ENCODE measurements at places on chromosomes 5 and 9.

DNA sequence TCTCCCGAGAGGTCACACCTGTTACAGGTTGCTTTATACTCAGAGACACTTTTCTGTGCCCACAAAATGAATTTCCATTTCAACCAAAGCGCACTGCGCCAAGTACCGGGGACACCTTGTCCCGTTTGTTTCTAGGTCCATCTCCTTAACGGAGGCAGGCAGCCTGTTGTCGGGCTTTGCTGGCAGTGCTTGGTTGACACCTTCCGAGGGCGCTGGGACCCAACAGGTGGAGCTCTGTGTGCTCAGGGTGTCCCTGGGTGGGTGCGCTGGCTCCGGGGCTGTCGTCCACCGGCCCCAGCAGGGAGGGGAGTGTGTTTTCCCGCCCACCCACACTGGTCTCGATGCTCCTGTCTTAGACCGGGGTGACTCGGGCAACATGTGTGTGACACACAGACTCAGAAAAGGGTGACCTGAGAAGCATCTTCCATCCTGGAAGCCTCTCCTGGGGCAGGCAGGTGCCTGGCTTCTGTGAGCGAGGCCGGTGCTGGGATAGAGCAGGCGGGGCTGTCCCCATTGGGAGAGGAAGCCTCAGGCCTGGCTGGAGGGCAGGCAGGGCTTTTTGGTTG, 8.5 kb downstream of the RNU6ATAC start:
- no peak for DNase-seq

DNA sequence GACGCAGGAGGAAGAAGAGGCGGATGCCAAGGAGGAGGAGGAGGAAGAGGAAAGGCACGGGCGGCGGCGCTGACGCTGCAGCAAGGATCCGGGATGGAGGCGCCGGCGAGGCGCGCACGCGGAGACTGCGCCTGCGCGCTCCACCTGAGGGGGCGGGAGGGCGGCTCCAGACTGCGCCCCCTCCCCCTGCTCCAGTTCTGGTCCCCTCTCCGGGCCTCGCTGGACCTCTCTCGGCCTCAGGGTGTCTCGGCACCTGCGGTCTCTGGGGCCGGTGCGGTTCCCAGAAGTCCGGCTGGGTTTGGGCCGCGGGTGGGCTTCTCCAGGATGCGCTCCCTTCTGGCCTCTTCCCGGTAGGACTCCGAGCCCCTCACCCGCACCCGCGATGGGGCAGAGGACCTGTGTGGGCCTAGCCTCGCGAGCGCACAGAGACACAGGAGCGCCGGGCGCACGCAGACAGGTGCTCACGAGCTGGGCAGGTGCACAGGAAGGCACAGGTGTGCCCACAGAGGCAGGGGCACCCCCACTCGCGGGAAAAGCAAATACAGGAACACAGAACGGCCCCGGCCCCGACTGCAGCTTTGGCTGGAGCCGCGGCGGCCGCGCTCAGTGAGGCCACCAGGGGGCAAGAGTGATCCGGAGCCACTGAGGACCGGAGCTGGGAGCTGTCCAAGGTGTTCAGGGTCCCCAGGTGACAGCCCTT, at the start of gene NPDC1:
NPDC1 (minus strand) TSS at position 90 of the 700 bp plus-strand sequence. CDS start 188 bp downstream, outside the sequence.
- DNase-seq: peak; percentile 81

GRCh38 chr9:137460363-137461315, 1.5 kb upstream of the NSMF start:
- no peak for DNase-seq

GRCh38 chr5:37664551-37664950, 175.3 kb downstream of the GDNF start:
- DNase-seq: no peak

DNA sequence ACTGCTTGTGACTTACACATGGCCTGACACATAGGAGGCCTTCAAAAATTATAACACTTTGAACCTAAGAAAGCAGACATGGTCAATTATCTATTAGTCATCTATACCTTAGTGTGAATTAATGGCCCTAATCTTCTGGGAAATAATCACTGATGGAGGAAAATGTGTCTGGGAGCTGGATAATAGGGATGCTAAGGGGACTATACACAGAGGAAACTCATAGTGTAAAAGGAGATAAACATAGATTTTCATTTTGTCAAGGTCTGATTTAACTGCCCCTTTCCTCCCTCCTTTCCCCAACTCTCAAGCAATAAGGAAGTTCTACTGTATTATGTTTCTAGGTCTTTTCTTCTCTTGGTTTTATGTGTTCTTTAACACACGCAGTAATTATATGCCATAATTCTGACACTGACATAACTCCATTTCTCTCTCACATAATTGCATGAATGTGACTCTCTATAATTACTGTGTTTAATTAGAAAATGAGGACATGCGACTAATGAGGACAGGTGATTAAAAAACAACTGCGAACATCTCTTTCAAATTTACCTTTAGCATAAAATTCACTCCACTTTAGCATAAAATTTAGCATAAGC, 18.7 kb upstream of the PRELID2 start:
- no peak for DNase-seq

DNA sequence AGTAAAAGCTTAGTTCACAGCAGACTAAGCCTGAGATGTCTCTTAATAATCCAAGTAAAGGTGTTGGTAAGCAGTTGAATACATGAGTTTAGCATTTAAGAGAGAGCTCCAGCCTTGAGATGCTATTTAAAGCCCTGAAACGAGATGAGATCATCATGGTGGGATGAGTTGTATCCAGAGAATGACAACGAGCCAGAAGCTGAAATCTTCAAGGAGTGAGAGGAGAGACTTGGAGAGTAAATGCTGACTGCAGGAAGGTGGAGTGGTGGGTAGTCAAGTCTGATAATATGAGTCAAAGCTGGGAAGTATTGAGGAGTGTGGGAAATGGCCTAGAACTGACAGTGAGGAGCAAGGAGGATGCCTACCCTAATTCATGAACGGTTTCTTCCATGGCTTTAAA, 53.7 kb downstream of the PLAC8L1 start:
- no peak for DNase-seq

DNA sequence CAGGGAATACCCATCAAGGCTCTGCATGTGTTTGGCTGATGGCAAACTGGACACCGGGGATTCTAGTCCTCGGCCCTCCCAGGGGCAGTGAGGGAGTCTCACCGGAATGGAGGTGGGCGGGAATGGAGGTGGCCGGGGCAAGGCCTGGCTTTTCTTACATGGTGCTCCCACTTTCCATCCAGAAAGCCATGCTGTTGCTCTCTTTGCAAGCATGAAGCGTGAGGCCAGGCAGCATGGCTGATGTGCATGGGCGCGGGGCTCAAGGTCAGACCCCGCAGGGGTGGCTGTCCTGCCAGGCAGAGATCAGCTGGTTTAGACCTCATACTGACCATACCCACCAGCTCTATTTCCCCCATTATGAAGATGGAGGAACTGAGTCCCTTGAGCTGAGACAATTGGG, 108.0 kb upstream of the PHYKPL start:
- DNase-seq: no peak

DNA sequence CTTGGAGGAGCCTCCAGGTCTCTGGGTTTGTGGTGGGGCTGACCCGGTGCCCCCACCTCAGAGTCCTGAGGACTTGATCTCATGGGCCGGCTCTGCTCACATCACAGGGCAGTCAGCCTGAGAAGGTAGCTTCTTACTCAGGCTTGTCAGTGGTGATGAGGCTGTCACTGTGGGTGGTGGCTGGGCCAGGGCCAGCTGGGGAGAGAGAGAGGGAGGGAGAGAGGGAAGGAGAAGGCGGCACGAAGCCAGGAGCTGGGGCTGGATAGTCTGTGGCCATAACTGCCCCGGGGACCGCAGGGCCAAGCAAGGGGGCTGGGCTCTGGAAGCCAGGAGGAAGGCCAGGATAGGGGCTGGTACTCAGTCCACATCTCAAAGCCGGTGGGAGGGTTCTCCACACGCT, 6.5 kb downstream of the NTNG2 start:
- DNase-seq: no peak

- no peak for DNase-seq
These were observed 123.5 kb downstream of the SLC24A2 start for GRCh38 chr9:19665146-19665863.

DNA sequence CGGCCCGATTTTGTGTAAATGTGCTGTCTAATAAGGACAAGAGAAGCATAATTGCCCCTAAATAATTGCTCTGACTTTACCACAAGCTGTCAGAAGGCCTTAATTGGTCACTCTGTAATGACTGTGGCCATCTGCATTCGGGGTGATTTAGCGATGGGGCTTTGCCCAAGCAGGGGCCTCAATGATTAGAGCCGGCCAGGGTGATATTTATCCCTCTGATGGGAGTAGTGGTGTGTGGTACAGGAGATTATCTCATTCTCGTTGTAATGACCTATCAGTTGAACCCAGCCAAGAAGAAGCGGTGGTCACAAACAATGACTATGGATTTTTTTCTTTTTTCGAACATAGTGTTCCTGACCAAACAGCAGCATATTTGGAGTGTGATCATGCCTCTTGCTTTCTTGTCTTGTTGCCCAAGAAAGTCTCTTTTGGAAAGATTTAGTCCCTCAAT, 72.0 kb upstream of the SAP30L start:
- no peak for DNase-seq

- DNase-seq: peak; percentile 66
These were observed 33.5 kb upstream of the EBF1 start for GRCh38 chr5:159133041-159133741.

GRCh38 chr9:2634818-2635217, 13.2 kb downstream of the VLDLR start:
- DNase-seq: no peak

GRCh38 chr5:35863159-35863558, 6.5 kb downstream of the IL7R start:
- peak; percentile 66 for DNase-seq

DNA sequence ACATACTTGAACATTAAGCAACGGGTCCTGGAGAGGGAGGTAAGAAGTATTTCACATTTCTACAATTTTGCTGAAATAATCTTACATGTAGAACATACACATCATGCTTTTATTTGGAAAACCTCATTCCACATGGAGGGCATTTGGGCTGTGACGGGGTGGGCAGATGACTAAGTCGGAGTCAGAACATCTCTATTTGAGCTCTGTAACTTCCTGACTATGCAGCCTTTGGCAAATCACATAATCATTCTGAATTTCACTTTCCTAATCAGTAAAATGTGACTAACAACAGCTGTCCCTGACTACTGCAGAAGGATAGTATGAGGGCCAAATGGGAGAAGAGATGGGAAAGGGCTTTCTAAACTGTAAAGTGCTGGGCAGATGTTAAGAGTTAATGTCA, 17.1 kb upstream of the IL6ST start:
- DNase-seq: peak; percentile 83

DNA sequence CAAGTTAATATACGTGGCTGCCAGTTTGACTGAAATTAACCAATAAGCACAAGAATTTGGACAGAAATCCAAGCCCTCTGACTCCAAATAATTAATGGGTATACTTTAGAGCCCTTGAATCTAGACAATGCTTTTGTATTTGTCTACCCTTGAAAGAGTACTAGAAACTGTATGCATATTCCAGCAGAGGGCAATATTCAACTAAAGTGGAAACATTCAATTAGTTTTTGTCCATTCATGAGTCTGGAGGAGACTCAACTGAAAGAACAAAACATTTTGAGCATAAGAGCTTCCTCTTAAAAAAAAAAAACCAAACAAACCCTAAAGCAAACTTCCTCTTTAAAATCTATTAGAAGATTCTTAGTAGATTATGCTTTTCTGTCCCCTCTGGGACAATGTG, 157.8 kb downstream of the ARHGEF28 start:
- peak; percentile 37 for DNase-seq

GRCh38 chr5:43753069-43753468, 150.1 kb downstream of the NNT start:
- DNase-seq: no peak

- no peak for DNase-seq
These were observed 240.7 kb downstream of the COX7C start for GRCh38 chr5:86858442-86858841.

DNA sequence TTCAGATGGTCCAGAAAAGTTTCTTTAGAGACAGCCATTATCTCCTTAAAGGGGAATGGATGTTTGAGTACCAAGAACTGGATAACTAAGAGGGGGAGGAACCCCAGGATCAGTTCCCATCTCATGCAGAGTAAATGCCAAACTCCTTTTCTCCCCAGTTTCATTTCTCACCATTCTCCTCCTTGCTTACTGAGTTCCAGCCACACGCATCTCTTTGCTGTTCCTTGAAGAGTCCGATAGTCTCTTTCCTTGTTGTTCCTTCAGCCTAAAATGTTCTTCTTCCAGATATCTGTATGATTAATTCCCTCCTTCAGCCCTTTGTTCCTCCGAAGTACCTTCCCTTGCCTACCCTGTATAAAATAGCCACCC, 30.0 kb downstream of the KDM4C start:
- no peak for DNase-seq

- DNase-seq: peak; percentile 48
These were observed 23.1 kb upstream of the MED10 start for GRCh38 chr5:6401410-6401809.
